Upper lobe of left lung (tissue), 6 donors: ENCODE measurements at places on chromosomes 13 and 19. TPM values are rescaled to one million over a fixed set of nuclear protein-coding genes. Genes with fewer than 3 reads are reported as not detected.

DNA sequence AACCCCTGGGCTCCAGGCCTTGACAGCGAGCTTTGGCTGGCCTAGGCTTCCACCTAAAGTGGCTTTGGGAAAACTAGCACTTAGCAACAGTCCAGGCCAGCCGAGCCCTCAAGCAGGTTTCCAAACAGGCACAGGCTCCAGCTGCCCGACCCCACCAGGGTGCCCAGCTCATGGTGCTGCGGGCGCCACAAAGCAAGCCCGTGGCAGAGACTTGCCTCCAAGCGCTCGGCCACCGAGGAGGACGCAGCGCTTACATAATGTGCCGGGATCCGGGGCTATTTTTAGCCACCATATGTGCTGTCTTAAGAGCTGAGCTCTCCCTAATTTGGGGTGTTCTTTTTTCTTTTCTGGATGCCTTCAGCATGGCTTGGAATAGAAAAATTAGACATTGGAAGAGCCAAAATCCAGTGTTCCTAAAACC is 56.1 kb upstream of the F7 start:
- no peak for DNase-seq

DNA sequence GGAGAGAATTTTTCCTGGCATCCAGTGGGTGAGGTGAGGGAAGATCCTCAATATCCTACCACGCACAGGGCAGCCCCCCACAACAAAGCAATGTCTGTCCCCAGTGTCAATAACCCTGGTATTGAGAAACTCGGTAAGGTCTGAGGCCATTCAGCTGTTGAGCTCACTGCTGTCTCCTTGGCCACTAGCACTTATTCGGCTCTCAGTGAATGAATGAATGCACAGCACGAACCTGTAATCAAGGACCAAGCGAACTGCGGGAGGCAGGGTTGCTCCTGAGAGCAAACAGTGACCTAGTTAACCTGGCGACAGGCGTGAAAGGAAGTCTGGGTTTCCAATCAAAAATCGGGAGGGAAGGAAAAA is 640 bp downstream of the ZSCAN5A start:
- no peak for DNase-seq

YIPF2 gene
- total RNA-seq, result 48.8 TPM

DNA sequence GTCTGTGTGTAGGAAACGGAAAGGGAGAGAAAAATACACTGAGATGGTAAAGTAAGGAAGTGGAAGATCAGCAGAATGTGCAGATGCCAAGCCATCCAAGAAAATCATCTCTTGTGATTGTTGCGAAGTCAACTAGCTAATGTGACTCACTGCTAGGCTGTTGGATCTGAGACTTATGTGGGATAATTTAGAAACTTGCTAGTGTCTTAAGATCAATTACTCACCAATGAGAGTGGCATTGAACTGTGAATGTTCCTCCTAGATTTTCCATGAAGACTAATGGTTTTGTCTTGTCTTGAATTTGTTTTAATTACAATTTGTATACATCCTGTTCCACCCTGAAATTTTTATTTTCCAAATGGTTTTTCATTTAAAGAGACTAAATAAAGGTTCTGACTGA is 771.6 kb downstream of the EFNB2 start:
- no peak for DNase-seq

C1QTNF9 gene
- total RNA-seq, result not detected
